ENCODE measurements at places on chromosomes 6 and 20.

GRCh38 chr6:13924146-13924948, 405 bp upstream of the RNF182 start:
- peak; percentile 25 for DNase-seq

- DNase-seq: no peak
Measured at GRCh38 chr6:41103847-41104246, 31.1 kb downstream of the NFYA start.

DNA sequence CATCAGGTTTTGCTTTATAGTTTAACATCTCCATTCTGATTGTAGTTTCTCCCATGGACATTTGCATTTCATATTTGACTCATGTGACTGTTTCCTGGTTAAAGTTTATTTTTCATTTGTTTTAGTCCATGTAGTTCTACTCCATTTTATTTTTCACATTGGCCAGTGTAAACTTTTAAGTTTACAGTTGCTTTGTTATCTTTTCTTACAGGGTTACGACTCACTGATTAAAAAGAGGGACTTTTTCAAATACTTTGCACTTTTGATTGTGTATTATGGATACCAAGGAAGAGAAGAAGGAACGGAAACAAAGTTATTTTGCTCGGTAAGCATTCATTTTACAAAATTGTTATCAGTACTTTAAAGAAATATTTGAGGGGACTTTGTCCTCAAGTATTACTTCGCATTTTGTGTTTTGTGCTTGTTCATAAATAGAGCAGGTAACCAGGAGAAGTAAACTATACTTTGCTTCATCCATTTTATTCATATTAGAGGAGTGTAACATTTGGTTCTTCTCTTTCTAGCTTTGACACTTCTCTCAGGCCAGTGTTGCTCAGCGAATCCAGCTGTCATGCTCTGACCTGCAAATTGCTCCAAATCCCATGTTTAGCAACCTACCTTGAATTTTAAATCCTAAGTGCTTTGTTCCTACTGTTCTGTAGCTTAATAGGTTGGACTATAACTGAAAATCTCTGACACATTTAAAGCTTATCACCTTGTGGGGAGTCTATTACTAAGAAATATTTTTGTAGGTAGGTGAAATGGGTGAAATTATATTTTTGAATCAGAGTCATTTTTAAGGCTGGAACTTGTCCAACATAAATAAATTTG, 24.5 kb downstream of the NCOA7 start:
- no peak for DNase-seq

DNA sequence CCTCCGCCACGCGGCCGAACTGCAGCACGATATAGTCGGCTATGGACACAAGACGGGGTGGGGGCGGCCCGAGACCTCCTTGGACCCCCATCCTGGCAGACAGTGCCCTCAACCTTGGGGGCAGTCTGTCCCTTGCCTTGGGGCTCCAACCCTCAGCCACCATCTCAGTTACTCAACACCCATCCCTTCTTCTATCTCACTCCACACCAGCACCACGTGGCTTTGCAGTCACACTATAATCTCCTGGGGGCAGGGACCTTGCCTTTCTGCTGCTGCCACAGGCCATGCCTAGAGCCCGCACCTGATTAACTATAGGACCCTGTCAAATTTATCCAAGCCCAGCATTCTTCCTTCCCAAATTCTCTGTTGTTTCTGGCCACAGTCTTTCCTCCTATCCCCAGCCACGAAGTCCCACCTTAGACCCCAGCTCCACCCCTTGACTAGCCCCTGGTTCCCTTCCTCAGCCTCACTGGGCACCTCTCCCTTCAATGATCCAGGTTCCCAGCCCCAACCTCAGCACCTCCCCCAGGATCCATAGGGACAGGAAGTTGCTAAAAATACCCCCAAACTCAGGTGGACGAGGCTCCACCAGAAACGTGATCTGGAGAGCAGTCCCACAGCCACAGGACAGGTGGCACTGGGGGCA, 1.7 kb upstream of the TEAD3 start:
- no peak for DNase-seq

GRCh38 chr6:35445691-35446090, 6.4 kb upstream of the FANCE start:
- DNase-seq: no peak

DNA sequence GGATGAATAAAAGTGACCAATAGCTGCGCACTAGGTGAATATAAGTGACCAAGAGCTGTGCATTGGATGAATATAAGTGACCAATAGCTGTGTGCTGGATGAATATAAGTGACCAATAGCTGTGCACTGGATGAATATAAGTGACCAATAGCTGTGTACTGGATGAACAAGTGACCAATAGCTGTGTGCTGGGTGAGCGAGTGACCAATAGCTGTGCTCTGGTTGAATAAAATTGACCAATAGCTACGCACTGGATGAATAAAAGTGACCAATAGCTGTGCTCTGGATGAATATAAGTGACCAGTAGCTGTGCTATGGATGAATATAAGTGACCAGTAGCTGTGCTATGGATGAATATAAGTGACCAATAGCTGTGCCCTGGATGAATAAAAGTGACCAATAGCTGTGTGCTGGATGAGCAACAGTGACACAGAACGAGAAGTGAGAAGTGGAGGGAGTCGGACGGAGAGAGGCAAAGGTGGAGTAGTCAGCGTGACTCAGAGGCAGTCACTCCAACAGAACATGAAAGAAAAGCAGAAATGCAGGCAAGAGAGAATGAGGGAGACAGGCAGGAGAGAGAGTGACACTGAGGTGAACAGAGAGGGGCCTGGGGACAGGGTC, 38.5 kb downstream of the RBM38 start:
- no peak for DNase-seq

Measured in left ventricle myocardium inferior (tissue), 1 donor.